ENCODE measurements at places on chromosomes 1 and 21.

DNA sequence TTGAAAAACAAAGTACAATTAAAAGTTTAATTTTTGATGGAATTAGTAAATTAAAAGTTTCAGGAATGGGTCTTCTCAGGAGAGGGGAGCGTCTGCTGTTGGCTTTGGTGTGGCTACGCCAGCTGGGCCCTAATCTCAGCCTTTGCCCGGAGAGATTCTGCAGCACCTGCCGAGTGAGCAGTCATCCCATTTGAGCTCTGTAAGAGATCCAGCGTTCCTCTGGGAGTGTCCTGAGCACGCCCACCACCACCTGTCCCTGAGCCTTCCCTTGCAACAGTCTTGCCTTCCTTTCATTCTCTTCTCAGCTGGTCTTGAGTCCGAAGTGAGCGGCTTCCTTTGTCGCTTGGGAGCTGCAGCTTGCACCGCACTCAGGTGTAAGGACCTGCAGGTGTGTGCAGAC, 263.1 kb downstream of the CAMTA1 start:
- DNase-seq: no peak

- DNase-seq: no peak
Measured at GRCh38 chr1:218890451-218890850, 283.2 kb upstream of the LYPLAL1 start.

DNA sequence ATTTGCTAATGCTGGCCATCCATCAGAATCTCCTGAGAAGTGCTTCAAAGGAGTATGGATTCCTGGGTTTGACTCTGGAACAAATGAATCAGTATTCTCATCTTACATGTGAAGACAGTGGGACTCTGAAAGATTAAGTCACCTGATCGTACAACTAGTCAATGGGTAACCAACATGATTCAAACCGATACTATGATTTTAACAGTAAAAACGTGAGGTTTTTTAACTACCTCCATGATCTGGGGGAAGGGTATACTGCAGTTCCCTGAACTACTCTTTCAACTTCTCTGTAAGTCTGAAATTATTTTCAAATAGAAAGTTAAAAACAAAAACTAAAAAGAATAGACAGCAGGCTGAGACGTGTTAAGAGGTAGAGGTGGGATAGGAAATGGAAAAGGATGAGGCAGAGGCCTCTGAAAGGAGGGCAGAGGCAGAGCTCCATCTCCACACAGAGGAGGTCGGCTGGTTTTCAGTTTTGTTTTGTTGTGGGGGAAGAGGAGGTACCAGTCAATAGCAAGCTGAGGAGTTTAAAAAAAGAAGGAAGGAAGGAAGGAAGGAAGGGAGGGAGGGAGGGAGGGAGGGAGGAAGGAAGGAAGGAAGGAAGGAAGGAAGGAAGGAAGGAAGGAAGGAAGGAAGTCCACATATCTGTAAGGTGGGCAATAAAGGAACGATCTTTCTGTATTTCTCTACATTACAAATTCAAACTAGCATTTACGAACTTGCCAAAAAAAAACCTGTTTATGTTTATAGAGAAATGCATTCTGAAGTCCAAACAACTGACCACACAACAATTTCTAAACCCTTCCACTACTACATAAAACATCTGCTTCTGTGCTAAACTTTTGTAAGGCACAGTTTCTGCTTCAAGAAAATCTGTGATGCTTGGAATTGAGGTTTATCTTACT, 213.1 kb downstream of the RERE start:
- no peak for DNase-seq

DNA sequence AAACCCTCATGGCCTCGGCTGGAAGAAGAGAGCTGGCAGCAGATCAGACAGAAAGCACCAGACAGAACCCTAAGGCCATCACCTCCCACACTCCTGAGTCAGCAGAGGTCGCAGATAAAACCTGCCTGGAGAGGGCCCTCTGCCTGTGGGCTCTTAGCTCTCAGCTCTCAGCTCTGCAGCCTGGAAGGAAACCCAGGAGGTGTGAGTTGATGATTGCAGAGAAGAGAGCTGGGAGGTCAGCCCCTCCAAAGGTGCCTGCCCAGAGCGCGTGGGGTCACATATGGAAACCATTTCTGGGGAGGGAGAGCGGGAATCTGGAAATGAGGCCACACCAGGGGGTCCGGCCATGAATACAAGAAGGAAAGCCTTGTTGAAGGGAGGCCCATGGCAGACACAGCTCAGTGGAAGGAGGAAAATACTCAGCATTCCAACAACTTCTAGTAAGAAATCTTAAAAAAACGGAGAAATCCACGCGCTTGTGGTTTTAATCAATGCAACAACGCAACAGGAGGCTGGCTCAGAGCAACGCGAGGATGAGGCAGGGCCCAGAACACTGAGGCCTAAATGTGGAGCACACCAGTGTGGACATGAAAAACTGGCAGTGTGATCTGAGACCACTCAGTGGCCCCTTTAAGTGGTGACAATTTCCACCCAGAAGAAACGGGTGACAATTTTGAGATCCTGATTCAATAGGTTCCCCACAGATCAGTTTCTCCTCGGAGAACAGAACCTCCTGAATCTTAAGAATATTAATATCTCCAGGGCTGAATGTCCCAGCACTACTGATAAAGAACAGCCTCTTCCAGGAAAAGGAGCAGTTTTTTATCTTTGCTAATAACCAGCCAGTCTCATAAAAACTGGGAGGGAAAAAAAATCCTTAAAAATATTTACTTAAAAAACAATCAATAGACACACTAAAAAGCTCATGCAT, 45.7 kb downstream of the PSMG1 start:
- no peak for DNase-seq

DNA sequence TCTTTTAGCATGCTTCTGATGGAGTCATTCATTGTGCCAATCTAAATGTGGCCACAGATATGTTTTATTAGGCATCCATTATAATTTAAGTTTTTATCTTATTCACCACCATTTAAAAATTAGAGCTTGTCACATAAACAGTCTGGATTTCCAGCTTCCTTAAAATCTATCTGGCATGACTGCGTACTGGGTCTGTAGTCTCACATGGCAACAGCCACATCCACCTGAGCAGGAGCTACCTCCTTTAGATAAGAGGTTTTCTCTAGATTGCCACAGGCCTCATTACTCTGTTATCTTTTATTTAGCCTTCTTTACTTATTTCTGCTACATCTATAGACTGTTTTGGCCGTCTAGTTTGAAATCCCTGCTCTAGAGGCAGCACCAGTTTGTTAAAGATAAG, 29.1 kb downstream of the B3GALT2 start:
- DNase-seq: no peak

DNA sequence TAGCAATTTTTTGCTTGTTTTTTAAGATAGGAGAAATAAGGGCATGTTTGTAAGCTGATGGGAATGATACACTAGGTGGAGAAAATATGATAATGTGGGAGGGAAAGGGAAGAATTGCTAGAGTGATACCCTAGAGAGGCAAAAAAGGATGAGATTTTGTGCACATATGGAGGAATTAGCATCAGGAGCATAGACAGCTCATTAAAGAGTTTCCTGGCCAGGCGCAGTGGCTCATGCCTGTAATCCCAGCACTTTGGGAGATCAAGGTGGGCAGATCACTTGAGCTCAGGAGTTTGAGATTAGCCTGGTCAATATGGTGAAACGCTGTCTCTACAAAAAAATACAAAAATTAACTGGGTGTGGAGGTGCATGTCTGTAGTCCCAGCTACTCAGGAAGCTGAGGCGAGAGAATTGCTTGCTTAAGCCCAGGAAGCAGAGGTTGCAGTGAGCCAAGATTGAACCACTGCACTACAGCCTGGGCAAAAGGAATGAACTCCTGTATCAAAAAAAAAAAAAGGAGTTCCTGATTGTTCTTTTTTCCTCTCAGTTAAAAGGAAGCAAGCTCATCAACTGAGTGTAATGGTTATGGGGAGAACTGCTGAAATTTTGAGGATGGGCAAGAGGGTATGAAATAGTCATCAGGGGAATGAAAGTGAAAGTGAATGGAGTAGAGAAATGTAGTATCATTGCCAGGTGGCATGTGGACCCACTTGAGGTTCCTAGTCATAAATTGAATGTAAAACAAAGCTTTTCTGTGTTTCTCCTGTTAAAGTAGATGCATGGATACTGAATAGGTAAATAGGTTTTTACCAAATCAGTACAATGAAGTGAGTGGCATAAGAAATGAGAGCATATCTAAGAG, 35.5 kb downstream of the SH3GLB1 start:
- DNase-seq: no peak

DNA sequence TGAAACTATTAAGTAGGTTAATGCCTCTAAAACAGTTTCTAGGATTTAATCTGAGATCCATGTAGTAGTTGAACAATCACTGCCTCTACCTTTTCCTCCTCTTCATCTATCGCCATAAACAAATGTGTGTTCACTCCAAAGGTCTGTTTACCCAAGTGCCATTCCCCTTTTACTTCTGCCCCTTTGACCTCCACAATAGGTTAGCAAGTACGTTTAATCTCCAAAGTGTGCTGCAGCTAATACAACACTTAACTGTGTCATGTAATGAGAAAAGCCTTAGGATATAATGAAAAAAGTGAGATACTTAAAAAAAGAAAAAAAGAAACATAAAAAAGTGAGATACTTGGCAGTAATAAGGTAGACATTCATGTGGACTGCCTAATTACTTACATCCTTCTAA, 28.2 kb downstream of the GPBP1L1 start:
- DNase-seq: no peak

GRCh38 chr1:184775885-184776284, 21.2 kb upstream of the EDEM3 start:
- DNase-seq: no peak

- DNase-seq: no peak
Measured at GRCh38 chr1:112444269-112444668, 48.3 kb downstream of the CTTNBP2NL start.

- DNase-seq: peak; percentile 41
Measured at GRCh38 chr21:15063814-15064575, 805 bp downstream of the NRIP1 start.

DNA sequence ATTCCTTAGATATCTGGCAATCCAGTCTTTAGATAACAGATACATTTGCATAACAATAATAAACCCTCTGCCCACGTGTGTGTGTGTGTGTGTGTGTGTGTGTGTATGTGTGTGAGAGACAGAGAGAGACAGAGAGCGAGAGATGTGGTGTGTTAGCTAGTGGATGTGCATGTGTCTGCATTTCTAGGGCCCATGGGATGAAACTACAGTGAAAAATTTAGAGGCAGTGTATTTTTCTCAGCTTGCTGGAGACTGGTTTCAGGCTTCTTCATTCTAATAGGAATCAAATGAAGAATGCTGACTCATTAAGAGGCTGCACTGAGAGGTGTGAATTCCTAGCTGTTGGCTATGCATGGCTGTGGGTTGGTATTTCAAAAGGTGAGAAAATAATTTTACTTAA, 303.2 kb downstream of the LMX1A start:
- DNase-seq: no peak

- no peak for DNase-seq
Measured at GRCh38 chr1:28534671-28535070, 18.2 kb upstream of the TRNAU1AP start.

- DNase-seq: peak; percentile 43
Measured at GRCh38 chr1:205279986-205280385, 41.6 kb downstream of the NUAK2 start.

DNA sequence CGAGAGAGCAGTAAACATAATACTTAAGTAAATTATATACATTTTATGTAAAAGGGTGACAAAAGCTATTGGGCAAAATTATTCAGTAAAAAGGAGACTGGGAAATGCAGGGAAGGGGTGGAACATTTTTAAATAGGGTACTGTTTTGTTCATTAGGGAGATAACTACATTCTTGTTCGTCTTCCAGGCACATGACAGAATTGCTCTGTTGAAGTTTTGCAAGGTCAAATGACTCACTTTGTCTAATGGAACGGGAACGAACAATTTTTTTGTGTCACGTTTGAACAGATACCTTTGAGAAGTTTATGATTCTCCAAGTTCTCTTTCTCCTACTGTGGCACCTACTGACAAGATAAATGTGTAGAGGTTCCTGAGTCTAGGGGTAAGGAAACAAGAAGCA, 382.3 kb upstream of the ZRANB2 start:
- no peak for DNase-seq

DNA sequence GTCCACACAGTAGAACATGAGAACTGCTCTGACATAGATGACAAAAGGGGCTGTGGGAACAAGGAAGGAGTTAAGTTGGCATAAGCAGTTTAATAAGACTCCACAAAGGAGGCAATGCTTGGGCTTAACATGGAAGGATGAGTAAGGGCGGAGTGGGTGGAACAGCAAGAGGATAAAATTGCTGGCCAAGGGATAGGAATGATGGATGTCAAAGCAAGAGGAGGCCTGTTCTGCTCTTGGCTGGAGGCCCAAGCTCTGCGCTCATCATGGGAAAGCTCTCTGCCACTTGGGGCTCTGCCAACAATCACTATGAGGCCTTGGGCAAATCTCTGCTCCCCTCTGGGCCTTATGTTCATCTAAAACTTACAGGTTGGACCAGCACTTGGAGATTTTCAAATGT, 98.3 kb upstream of the CAMK1G start:
- no peak for DNase-seq

- DNase-seq: no peak
Measured at GRCh38 chr21:19048098-19048672, 644.6 kb upstream of the TMPRSS15 start.

GRCh38 chr21:25578056-25578961, 29.0 kb downstream of the MRPL39 start:
- DNase-seq: no peak

DNA sequence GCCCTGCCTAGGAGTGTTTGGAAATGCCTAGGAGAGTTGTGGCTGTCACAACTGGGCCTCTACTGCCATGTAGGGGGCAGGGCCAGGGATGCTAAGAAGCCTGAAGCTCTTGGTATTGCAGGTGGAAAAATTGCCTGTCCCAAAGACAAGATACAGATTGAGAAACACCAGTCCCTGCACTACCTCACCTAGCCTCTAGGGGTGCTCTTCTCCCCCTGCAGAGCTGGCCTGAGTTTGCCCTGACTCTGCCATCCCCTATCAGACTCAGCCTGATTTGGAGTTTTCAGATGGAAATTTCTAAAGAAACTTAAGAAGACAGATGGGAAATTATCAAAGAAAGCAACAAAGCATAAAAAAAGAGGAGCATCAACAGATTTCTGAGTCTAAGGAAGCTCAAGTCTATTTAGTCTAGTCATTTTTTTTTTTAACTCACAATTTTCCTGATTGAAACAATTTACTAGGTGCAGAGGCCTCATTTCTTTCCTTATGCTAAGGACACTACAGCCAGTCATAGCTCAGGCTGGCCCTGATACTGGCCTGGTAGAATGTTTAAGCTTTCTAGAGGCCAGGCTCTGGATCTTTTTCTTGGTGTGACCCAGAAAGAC, 61.4 kb upstream of the LRRN2 start:
- peak; percentile 63 for DNase-seq

- DNase-seq: peak; percentile 96
Measured at GRCh38 chr1:61049850-61050540, 32.4 kb upstream of the NFIA start.

DNA sequence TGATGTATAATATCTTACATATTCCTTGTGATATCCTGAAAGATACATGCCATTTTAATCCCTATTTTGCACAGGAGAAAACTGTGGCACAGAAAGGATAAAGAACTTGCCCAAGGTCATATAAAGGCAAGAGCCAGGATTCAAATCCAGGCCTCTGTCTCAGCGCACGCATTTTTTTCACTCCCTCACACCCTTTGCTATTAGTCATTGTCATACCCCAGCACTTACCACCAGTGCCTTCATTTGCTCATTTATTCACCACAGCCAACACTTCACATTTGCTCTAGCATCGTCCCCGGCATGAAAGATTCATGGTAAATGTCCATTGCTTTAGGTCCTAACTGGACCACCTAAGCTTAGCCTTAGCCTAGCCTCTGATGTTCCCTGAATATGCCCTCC, 14.2 kb downstream of the ALX3 start:
- DNase-seq: no peak
